ENCODE measurements at places on chromosomes 13 and 19.

- DNase-seq = no peak
Observed at GRCh38 chr19:30350692-30351663, 21.2 kb upstream of the ZNF536 start.

DNA sequence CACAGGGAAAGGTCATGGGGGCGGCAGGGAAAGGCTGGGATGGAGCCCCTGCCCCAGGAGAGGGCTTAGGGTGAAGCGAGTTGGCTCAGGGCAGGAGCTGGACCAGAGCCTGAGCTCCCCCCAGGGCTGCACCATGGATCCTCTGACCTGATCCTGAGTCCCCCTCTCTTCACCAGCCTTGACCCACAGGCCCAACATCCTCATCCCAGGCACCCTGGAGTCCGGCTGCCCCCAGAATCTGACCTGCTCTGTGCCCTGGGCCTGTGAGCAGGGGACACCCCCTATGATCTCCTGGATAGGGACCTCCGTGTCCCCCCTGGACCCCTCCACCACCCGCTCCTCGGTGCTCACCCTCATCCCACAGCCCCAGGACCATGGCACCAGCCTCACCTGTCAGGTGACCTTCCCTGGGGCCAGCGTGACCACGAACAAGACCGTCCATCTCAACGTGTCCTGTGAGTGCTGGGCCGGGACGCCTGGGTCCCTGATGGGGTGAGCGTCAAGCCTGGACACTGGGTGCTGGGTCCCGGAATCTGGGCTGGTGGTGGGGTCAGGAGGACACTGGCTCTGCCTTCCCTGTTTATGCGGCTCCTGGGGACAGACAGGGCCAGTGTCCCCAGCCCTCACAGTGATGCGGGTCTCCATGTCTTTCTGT, 842 bp downstream of the SIGLEC9 start:
- DNase-seq = no peak

GRCh38 chr19:31254180-31254551, 95.1 kb downstream of the TSHZ3 start:
- no peak for DNase-seq

- DNase-seq = no peak
Observed at GRCh38 chr13:52161181-52161646, 1.8 kb upstream of the NEK3 start.

DNA sequence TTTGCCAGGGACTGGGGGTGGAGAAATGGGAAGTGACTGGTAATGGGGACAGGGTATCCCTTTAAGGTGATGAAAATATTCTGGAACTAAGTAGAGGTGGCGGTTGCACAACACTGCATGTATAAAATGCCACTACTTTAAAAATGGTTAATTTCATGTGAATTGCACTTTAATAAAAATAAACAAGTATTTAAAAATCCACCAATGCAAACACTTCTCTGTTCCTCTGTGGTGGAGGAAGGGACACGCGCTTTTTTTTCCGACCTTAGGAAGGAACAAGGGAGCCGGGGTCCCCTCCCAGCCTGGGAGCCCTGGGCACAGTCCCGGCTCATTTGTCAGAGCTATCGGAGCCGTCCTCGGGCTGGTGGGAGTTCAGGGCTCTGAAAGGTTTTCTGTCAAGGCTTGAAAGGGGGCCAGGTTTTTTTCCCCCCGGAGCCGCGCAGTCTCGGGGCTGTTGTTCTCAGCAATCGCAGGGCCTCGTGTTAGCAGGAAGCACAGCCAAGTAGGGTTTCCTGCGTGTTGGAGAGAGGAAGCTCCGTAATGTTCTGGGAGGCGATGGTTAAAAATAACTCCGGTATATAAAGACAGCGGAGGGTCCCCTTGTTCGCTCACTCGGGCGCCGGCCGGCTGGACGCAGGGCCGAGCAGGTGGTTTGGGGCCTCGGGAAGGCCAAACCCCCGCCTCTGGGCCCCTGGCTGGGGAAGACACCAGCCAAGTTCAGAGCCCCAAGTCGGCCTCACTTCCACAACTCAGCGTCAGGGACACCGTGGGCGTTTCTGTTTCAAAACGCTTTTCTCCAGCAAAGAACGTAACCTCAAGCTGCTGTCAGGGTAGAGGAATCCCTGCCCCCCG, 41.2 kb upstream of the KLF2 start:
- no peak for DNase-seq

DNA sequence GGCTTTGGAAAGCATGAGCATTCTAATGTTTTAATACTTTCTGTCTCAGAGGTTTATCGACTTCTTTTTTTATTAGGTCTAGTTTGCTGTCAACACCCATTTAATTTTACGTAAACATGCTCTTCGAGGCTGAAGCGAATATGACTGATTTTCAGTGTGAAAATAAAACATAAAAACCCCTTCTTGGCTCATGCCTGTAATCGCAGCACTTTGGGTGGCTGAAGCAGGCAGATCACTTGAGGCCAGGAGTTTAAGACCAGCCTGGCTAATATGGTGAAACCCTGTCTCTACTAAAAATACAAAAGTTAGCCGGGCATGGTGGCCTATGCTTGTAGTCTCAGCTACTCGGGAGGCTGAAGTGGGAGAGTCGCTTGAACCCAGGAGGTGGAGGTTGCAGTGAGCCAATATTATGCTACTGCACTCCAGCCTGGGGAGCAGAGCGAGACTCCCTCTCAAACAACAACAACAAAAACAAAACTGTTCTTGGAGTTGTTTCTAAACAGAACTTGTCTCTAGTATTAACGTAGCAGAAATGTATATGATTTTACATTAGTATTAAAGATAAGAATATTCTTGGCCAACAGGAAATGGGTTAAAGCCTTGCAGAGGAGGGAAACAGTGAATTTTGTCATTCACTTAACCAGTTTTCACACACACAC, 7.1 kb upstream of the IGFL3 start:
- no peak for DNase-seq

- DNase-seq = no peak
Observed at GRCh38 chr19:20925481-20925880, 2.4 kb downstream of the ZNF85 start.

GRCh38 chr13:35389535-35389934, 87.0 kb downstream of the MAB21L1 start:
- no peak for DNase-seq

- no peak for DNase-seq
Observed at GRCh38 chr19:40576151-40576584, 505 bp upstream of the SHKBP1 start.

DNA sequence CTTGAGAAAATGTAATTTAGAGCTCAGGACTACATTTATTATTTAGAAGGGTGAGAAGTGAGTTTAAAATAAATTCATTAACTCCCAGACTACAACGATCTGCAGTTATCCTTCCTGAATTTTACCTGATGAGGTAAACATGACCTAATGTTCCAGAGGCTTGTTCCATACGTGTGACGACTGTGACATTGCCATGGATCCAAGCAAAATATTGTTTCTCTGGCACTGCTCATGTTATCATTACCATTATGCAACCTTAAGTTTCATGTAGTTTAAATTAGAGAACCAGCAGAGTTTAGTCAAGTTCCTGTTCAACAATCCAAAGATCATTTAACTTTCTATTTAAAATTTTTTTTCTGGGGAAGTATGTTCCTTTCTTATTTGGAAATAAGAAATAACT, 279.6 kb downstream of the KLF5 start:
- DNase-seq = no peak

GRCh38 chr13:40164133-40164532, 502.3 kb downstream of the FOXO1 start:
- DNase-seq = no peak

DNA sequence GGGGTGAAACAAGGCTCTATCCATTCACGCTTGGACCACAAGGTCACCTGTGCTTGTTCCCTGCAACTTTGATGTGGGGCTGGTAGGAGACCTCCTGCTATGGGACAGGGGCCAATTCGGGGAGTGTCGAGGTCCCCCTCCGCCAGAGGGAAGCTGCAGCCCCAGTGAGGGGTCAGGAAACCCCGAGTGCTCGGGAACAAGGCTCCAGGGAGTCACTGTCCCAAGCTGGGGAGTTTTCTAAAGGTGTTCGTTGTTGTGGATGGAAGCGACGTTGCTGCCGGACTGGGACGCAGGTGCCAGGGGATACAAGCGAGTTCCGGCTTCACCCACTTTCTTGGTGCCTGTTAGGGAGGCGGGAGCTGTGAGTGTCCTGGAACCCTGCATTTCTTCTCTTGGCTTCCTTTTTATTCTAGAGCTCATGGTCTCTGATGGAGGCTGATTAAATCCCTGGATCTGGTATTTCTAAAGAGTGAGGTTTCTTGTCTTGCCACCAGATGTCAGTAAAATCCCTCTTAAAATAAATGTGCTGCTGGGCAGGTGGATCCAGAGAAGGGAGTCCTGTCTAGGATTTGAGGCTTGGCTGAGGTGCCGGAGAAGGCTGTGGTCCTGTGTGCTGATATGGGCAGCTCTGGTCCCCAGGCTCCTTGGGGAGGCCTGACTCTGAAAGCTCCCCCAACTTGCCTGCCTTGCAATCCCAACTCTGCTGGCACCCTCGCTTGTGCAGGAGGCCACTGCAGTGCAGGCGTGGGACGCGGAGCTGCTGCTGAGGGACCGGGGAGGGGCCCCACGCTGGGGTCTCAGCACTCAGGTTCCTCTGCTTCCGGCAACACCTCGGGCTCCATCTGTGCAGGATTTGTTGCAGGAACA, 153.9 kb downstream of the TEX29 start:
- no peak for DNase-seq

- DNase-seq = no peak
Observed at GRCh38 chr13:45448965-45449559, 15.7 kb upstream of the COG3 start.

DNA sequence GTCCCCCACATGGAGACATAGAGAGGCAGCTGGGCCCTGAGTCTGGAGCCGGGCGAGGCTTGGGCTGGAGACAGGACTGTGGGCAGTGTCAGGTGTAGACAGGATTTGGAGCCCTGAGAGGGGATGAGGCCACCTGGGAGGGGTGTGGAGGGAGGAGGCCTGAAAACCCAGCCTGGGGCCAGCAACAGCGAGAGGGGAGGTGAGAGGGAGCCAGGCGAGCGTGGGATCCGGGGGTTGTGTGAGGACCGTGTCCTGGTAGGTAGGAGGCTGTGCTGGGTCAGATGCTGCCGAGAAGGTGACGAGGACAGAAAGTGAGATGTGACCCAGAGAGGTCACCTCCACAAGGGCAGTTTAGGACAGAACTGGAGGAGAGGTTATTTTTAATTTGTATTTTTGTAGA, 7.4 kb downstream of the MPND start:
- no peak for DNase-seq

DNA sequence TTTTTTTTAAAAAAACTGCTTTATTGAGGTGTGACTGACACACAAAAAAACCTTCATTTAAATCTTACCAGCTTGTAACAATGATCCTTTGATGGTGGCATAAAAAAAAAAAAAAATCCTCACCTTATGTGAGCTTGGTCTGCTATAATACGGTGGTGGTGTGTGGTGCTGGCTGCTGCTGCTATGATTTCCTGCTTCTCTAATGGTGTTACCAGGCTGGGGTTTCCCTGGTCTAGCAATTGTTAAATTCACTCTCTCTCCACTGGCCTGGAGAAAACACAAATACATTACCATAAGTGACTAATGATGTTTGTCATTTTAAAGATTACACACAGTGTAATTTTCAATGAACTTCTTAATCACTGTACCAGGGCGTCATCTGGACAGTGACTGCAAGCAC, 60.6 kb downstream of the LNX2 start:
- DNase-seq = no peak

- DNase-seq = no peak
Observed at GRCh38 chr19:6088602-6089049, 21.7 kb downstream of the RFX2 start.

DNA sequence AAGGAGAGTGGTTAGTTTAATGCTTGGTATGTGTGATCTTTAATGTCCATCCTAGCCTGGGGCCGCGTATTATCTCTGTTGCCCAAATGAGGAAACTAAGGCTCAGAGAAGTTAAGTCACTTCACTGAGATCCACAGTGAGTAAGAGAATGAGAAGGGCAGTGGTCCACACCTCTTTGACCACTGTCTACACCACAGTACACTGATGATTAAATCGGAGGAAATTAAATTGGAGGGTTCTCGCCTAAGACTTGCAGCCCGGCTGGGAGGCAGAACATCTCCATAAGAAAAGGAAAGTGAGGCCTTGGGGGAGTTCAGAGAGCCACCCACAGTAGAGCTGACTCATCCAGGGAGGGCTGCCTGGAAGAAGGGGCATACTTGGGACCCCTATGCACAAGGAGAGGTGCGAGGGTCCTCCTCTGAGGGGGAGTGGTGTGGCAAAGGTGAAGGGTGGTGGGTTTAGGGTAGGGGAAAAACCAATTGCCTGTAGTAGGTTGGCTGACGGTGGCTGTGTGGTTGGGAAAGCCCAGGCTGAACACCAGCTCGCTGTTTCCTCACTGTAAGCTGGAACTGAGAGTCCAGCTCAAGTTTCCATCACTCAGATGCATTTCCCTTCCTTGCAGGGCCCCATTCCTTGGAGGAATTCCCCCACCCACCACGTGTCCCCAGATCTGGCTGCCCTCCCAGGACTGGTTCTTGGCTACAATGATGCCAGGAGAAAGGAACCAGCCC, 15.0 kb upstream of the DHRS12 start:
- DNase-seq = no peak

DNA sequence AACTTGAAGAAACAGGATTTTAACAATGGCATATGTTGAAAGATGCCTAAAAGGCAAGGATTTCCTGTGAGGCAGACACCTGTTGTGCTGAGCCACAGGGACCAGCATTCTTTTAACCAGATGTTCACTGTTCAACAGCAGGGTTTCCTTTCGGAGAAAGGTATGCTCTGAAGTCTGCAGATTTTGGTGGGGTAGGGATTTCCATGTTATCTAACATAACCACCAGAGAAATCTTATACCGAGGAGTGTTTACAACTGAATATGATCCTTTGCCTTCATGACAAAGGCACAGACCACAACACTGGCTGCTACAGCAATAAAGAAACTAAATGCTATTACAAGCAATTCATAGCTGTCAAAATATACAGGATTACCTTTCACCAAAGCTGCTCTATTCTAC, 48.1 kb downstream of the MPHOSPH8 start:
- no peak for DNase-seq

DNA sequence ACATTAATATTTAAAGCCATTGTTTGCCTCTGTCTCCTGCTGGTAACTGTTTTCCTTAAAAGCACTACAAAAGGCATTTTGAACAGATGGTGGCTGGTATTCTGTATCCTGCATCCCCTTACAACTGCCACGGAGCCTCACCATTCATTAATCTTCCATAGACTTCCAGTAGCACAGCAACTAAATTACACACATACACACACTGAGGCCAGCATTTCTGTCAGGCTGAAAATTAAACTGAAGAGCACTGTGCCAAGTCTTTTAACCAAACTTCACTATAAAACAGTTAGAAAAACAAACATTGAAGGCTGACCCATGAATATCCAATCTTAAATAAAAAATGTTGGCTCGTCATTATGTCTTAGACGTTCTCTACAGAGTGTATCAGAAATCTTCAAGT, 697.8 kb downstream of the DACH1 start:
- no peak for DNase-seq
